ENCODE measurements at places on chromosomes 5 and 9. TPM values are rescaled to one million over a fixed set of nuclear protein-coding genes. Genes with fewer than 3 reads are reported as not detected.

- no peak for DNase-seq
Observed at GRCh38 chr9:89886281-89886700, 281.5 kb downstream of the GADD45G start.

DNA sequence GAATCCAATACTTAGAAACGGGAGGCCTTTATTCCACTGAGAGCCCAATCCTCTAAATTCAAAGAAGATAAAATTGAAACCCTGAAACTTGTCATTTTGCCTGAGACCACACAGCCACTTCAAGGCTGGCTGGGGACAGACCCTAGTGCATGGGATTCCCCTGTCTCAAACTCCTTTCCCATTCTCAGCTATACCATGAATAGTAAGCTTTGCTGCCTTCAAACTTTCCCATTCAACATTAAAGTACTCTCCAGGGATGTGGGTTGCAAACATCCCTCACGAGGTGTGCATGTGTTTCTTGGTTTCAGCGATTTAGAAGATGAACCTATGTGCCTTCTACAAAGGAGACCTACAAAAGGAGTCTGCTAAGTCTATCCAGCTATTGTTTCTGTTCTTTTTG lies 64.6 kb downstream of the GABRB2 start:
- no peak for DNase-seq

GRCh38 chr5:171418316-171418981 lies 998 bp upstream of the FGF18 start:
- no peak for DNase-seq

DNA sequence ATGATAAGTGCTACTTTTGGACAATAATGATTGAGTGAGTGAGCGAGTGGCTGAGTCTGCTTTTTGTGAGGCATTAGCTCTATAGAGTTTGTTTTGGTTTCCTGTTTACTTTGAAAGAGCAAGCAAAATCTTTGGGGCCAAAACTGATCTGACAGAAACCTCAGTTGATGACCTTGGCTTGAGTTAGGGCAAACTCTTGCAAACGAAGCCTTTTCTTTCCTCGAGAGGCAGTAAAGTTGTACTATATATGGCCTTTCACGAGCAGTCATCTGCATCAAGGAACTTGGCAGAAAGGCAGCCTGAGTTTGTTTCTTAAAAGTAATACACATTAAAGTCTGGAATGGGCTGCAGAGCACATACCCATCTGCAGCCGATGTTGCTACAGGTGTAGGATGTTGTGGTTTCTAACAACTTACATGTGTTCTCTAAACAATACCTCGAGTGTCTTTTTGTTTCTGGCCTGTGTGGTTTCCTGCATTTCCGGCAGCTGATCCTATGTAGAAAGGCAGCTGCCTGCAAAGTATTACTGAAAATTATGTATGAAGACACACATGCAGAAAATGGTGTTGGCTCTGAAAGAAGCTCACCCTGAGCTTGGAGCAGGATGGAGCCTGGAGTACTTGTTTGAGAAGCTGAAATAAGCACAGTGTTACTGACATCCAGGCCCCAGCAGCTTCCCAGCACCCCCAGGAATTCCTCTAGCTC lies 60.8 kb downstream of the FOXD1 start:
- DNase-seq, result no peak

DNA sequence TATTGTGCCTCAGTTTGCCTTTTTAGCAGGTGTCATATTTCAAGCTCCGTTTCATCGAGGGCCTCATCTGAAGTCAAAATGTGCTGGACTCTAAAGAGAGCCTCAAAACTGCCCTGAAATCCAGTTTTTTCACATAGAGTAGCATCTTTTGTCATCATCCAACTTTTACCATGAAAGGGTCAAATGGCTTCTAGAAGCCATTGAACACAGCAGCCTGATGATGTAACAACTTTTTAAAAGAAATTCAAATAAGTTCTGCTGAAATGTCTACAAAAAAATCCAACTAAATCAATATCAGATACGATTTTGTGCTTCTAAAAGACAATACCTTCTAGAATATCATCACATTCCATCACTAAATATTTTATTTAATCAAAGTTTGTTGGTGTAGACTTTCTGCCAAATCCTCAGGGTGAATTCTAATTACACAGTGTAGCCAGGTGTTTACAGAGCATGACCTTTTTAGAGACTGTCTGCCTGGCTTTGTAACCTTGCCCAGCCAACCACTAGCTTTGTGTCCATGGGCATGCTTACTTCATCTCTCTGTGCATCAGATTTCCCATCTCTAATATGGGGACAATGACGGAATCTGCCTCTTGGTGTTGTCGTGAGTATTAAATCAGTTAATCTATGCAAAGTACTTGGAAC lies 505.0 kb downstream of the EBF1 start:
- DNase-seq, result no peak

DNA sequence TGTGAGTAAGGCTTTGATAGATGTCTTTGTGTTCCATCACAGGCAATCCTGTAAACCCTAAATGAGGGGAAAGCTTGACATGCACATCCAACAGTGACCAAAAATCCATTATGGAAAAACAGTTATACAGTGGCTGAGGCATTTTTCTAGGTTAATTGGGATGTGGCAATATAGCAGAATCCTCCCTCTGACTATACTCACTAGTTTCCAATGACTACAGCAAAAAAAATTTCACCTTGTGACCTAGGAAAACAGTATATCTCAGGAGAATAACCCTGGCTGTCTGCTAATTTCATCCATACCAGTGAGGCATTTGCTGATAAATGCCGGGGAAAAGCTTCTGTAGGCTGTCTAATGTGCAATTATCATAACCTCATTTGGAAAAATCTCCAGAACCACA lies 49.9 kb upstream of the SNCAIP start:
- DNase-seq, result no peak

DNA sequence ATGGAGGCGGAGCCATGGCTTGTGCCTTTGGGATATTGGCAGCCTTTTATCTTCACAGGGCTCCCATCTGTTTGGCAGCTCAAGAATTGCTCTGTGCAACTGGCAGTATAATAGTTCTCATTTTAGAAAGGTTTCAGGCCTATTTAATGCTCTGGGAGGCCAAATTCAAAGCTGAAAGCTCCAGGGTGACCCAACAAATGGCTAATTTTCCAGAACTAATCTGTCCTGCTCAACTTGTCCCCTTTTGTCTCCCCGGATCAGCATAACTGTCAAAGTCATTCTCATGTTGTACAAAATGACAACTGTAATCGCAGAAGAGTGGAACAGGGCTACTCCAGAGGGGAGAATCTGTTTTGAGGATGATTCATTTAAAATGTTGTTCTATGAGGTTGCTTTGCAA lies 52.6 kb upstream of the CXCL14 start:
- no peak for DNase-seq

GRCh38 chr5:36720688-36721087 lies 114.3 kb downstream of the SLC1A3 start:
- no peak for DNase-seq

DNA sequence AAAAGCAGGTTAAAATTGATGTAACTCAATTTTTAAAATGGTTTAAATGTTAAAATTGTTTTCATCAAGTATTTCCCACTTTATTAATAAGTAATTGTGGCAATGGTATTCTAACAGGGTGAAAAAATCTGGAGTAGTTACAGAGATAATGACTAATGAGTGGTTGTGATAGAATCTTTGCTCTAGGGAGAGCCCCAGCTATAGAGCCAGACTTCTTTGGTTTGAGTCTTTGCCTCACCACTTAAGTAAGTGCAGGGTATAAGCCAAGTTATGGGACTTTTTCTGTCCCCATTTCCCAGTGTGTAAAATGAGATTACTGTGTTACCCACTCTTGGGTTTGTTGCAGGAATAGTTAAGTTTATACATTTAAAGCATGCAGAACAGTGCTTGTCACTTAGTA lies 158.1 kb downstream of the FER start:
- DNase-seq, result no peak

DNA sequence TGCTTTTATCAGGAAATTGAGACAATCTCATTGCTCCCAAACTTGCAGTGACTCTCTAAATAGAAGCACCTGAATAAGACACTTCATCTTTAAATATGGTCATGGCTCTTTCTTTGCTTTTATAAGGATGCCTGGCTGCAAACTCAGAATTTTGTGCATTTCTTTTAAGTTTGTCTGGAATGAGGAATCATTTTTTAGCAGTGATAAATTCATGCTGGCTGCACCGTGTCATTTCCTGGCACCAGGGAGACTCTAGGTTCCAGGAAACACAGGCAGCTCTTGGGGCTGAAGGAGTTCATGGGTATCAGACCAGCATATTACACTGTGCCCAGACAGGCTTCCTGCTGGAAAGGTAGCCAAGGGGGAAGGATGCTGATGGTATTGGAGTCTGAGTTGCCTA lies 109.9 kb downstream of the NUDT12 start:
- no peak for DNase-seq

GRCh38 chr9:122356627-122357026 lies 14.2 kb upstream of the PTGS1 start:
- no peak for DNase-seq

- no peak for DNase-seq
Observed at GRCh38 chr5:150469718-150470469, 20.4 kb upstream of the RPS14 start.

DNA sequence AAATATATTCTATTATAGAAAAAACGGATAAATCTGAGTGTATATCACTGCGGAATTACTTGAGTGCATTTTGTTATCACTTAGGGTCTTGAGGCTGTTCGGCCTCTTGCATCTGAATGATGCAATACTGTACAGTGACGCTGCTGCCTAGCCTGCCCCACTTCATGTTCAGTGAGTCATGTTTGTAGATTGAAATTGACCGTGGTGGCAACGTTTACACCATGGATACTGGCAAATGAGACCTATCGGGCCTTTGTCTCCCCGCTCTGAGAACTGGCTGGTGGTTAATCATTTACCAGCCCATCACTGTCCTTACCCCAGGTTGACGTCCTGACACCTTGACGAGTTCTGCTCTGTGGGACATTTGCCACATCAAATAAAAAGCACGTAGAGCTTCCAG lies 510.1 kb upstream of the ADAMTS16 start:
- no peak for DNase-seq

DNA sequence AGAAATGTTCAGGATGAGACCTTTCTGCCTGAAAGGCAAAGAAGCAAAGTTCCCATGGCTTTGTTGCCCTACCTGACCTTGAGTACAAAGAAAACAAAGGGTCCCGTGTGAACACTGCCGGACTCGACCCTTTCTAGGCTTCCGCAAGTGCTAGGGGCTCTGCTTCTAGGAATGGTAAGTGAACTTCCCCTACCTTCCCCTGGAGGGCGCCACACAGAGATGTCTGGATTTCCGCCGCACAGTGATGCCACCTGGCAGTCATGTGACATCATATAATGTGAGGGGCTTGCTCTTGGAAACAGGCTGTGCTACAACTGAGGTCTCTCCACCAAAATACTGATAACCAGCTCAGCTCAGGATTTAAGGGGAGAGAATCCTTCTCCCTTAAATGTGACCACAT lies 56.6 kb downstream of the HSD17B3 start:
- DNase-seq, result no peak

GRCh38 chr9:4939118-4939561 lies 45.9 kb upstream of the JAK2 start:
- no peak for DNase-seq

GRCh38 chr5:156310115-156310514 lies 16.8 kb upstream of the SGCD start:
- DNase-seq, result no peak

- no peak for DNase-seq
Observed at GRCh38 chr5:123500471-123500870, 11.5 kb upstream of the CSNK1G3 start.

DNA sequence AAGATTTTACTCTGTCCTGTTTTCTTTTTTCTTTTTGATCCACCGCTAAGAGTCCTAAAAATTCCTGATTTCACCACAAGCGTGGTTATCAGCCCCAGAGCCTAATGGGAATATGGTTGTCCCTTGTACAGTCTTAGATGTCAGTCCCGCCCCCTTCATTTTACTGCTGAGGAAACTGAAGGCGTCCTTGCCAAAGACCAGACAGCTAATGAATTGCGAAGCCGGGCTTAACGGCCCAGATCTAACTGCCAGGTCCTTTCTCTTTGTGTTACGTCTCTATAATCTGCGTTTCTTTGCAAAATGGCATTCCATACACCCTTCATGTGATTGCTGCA lies 497 bp downstream of the NSA2 start:
- DNase-seq, result peak; percentile 26

The CKMT2 gene
- polyA plus RNA-seq, result 4.6 TPM

The PCDHGA10 gene
- polyA plus RNA-seq, result 3.5 TPM

The DTWD2 gene
- polyA plus RNA-seq, result 13.8 TPM

The LURAP1L gene
- 24.5 TPM for polyA plus RNA-seq

The TICAM2 gene
- 3.2 TPM for polyA plus RNA-seq

The CATSPER3 gene
- 0.82 TPM for polyA plus RNA-seq

The FBP1 gene
- polyA plus RNA-seq, result 59.1 TPM

The SOX30 gene
- 0.83 TPM for polyA plus RNA-seq

The MIGA2 gene
- polyA plus RNA-seq, result 15.4 TPM

The RMRP gene
- polyA plus RNA-seq, result not detected

The PDGFRB gene
- 118 TPM for polyA plus RNA-seq

The ZNF474 gene
- polyA plus RNA-seq, result 0.91 TPM

The COL23A1 gene
- polyA plus RNA-seq, result 5.2 TPM

Data from right renal cortex interstitium (tissue), 3 donors.